RWPE2 (cell line): ENCODE measurements at places on chromosomes 4 and X.

DNA sequence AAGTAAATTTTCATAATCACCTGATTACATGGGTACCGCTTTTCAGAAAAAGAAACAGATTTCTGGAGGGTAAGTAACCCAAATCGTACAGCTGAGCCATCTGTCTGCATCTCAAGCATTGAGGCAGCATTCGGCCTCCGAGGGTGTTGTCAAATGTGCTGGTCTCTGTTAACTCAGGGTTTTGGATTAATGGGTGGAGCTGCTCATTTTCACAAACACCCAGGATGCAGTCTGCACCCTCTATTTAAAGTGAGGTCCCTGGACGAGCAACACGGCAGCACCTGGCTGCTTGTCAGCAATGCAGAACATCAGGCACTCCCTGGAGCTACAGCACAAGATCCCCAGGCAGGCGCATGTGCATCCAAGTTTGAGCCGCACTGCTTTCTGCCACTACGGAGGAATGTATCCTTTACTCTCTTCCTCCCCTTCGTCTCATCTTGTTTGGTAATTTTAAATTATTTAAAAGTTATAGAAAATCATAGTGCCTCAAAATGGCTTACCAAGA lies 24.7 kb upstream of the NAP1L5 start:
- no peak for DNase-seq

GRCh38 chrX:2692221-2693112 lies 1.4 kb downstream of the CD99 start:
- no peak for DNase-seq

- DNase-seq, result no peak
Measured at GRCh38 chr4:82905205-82905604, 4.7 kb downstream of the THAP9 start.

- DNase-seq, result no peak
Measured at GRCh38 chrX:21666679-21667078, 8.5 kb upstream of the KLHL34 start.

GRCh38 chr4:71189471-71189870 lies 149.3 kb upstream of the SLC4A4 start:
- no peak for DNase-seq

GRCh38 chrX:39835776-39836175 lies 262.0 kb downstream of the BCOR start:
- DNase-seq, result no peak

- no peak for DNase-seq
Measured at GRCh38 chrX:46376246-46376885, 168.9 kb downstream of the ZNF674 start.

DNA sequence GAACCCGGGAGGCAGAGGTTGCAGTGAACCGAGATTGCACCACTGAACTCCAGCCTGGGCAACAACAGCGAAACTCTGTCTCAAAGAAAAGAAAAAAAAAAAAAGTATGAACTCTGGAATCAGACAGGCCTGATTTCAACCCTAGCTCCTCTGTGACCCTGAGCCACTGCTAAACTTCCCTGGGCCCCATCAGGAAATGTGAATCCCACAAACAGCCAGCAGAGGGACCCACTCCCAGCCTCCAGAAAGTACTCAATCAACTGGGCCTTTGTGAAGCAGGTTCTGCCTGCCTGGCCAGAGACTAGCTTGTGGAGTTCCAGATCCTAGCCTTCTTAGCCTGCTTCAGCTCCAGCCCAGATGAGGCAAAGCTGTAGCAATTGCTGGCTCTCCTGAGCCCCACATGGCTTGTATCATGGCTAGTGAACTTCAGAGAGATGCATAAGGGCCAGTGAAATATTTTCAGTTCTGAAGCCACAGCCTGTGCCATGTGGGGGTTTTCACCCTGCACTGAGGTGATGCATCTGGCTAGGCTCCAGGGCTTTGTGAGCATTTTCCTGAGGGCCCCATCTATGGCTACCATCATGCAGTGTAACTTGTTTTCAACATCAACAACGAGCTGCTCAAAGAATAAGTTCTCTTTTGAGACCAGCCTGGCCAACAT lies 7.2 kb upstream of the IDS start:
- DNase-seq, result no peak

- no peak for DNase-seq
Measured at GRCh38 chr4:111492496-111492895, 652.8 kb upstream of the FAM241A start.

DNA sequence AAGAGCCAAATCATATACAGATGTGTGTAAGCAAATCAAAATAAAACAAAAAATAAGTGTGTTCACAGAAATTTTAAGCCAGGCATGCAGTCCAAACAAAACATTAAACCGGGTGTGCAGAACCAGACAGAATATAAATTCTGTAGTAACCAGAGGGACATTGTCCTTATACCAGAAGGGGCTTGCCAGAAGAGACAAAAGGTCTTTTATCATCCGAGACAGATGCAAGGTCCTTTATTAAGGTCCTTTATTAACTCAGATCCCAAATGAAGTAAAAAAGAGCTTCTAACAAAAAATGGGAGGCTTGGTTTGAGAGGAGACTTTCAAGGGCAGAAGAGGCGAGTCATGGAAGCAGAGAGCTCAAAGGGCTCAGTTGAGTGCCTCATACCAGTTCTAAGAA lies 59.2 kb downstream of the RGS12 start:
- DNase-seq, result no peak

DNA sequence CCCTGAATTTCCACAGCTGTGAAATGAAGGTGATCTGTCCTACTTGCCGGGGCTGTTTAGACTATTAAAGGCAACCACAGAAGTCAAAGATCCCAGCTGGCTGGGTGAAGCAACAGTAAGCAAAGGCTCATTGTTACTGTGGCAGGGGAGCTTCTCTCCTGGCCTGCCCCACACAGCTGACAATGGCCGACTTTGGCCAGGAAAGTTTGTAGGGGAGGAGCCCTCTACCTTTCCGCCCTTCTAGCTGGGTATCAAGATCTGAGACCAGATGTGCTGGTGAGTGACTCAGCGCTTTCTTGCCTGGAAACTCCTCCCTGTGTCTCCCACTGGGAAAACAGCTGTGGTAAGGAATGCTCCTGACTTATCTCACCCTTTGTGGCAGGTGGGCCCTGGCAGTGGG lies 21.1 kb downstream of the RASSF6 start:
- DNase-seq, result no peak

DNA sequence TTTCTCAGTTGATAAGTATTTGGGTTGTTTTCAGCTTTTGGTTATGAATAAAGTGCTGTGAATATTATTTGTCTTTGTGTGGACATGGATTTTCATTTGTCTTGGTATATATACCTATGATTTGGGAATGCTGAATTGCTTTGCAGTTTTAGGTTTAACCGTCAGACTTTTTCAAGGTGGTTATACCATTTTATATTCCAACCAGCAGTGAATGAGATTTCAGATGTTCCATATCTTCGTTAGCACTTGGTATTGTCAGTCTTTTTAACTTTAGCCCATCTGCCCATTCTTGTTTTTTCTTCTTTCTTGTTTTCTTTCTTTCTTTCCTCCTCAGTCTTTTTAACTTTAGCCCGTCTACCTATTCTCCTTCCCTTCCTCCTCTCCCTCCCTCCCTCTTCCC lies 106.0 kb downstream of the KDM6A start:
- DNase-seq, result no peak

DNA sequence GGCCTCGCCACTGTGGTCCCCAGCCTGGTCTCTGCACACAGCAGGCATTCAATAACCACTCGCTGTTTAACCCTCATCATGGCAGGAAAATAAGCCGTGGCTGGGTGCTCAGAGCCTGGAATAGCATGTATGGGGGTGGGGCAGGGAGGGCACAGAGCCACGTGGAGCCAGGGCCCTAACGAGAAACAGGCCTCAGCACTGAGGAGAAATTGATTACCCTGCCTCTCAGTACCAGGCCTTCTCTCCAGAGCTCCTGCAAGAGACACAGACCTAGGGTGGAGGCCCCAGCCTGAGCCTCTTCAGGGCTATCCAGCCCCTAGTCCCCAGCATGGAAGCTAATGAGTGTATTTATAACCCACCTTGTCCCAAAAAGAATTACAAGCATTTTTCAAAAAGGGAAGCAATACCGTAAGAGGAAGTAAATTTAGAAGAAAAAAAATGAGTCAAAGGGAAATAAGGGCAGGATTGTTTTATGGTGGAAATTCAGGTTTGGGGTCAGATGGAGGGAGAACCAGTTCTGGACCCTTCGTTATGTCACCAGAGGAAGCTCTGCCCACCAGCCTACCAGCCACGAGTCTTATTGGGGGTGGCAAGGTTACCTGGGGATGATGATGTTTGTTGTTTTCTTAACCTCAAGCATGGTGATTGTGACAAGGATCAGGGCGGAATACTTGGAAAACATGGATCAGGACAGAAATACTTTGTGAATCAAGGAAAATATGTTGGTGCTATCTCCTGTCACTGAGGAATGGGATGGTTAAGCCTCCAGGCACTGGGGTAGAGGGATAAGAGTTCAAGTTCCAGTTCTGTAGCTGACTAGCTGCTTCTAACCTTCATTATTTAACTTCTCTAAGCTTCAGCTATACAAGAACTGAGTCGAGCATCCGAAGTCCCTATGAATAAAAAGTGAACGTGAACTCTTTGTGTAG lies 101.9 kb upstream of the RBPJ start:
- DNase-seq, result no peak

- DNase-seq, result no peak
Measured at GRCh38 chr4:51995647-51996220, 24.4 kb downstream of the LRRC66 start.

DNA sequence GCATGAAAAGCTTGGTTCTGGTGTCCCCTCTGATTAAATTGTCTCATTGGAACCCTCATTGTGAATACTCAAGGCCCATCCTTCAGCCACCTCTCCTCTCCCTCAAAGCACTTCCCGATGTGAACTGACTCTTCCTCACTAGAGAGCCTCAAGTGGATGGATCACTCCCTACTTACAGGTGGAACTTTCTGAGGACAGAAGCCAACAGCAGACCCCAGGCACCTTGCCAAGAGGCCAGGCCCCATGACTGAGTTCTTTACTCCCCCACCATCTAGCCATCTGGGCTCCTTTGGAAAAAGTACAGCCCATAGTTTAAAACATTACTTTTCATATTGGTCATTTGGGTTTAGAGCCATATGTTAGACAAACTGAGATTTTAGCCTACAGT lies 224.1 kb downstream of the SHROOM3 start:
- DNase-seq, result no peak

- DNase-seq, result no peak
Measured at GRCh38 chr4:139234253-139234652, 45.8 kb downstream of the MGARP start.

DNA sequence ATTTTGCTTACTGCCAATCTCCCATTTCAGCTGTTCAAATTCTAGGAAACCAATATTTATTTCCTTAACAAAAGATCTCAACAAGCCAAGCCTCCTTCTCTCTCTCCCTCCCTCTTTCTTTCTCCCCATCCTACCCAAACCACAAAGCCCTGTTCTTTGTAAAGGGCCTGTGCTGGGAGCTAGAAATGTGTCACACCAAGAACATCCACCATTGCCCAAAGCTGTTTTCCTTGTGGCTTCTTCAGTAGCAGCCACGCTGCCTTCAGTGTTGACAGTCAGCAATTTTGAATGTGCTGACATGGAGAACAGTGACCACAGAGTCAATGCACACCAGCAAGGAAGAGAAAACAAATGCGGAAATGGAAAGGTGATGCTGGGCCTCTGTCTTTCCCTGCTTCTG lies 203.0 kb downstream of the MAML3 start:
- no peak for DNase-seq

DNA sequence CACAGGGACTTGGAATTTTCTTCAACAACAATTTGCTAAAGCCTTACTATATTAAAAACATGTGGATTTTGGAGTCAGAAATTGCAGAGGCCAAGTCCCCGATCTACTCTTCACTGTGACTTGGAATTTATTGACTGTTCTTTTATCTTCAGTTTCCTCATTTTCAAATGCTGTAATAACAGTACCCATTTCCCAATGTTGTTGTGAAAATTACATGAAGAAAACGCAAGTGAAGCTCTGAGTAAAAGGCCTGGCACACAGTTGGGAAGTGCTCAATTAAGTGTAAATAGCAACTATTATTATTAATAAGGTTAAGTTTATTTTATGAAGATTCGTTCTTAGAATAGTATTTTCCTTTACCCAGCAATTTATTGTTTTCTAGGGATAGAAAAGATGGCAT lies 15.7 kb downstream of the STBD1 start:
- DNase-seq, result no peak

DNA sequence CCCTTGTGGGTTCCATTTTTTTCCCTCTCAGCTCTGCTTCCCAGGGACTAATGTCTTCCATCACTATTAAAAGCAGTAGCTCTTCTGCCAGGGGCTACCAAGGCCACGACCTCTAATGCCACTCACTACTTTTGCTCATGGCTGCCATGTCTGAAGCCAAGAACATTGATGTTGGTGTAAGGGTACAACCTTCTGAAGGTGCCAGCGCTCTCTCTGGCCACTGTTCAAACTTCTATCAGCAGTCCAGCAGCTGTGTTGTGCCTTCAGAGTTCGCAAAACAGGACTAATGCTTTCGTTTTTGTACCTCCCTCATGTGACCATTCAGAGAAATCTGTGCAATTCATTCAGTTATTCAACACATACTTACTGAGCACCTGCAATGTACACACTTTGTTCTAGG lies 121.5 kb upstream of the ENPEP start:
- no peak for DNase-seq

DNA sequence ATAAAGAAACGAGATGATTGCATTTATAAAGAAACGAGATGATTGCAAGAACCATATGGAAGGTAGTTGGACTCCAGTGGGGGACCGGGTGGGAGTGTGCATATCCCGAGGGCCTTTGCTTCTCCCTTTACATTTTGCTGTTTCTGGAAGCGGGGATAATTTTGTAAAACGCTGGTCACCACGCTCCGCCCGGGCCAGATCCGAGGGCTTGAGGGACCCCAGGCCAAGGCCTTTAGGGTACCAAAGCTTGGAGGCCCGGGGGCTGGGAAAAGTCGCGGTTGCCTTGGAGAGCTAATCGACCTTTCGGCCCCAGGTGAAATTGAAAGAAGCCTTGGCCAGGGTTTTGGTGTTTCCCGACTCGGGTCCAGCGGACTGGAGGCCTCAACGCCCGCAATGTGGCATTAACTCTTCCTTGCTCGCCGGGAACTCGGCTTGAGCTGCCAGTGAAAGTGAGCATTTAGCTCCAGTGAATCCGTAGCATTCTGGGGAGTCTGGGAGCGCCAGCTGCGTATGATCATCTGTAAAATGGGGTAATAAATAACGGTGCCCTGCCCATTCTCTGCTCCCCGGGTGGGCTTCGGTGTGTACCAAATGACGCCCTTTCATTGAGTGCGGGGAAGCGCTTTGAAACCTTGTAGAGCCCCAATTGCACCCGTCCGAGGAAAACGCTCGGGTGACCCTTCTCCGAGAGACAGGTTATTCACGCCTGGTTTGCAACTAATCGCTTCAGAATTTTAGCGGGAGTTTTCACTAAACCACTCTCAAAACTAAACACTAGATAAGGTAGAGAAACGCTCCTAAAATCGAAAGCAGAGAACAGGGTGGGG lies 4.5 kb downstream of the NKX3-2 start:
- no peak for DNase-seq

GRCh38 chr4:10690185-10690907 lies 5.8 kb upstream of the CLNK start:
- DNase-seq, result no peak

DNA sequence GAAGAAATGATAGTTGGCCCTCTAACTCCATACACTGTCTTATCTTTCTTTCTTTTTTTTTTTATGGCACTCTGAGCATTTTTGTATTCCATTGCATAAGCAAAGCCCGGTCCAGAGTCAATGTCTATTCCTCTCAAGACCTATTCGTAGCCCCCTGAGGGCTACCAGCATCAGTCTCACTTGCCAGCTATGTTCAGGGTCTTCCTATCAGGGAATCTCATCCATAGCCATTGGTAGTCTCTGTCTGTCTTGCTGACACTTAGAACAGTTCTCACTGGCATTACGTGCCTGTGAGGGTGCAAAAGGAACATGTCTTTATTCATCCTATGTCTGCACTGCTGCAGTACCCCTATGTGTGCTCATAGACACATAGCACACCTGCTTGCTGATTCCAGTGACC lies 51.0 kb downstream of the BMP2K start:
- DNase-seq, result no peak
